ENCODE measurements at places on chromosomes 2 and 18. TPM values are rescaled to one million over a fixed set of nuclear protein-coding genes. Genes with fewer than 3 reads are reported as not detected.

Gene COLEC11
- total RNA-seq = 0.21 TPM

Gene LYG2
- total RNA-seq = not detected

Gene SH2D6
- total RNA-seq = 3.2 TPM

Gene TSPYL6
- total RNA-seq = not detected

Gene COL6A3
- total RNA-seq = 17.3 TPM

Gene RRM2
- 222 TPM for total RNA-seq

Gene GCG
- total RNA-seq = not detected

Gene PKP4
- total RNA-seq = 41.3 TPM

Gene ATIC
- total RNA-seq = 237 TPM

Gene KHK
- total RNA-seq = 12.9 TPM

Gene CNTNAP5
- not detected for total RNA-seq

Gene TDRD15
- total RNA-seq = not detected

Gene UGT1A3
- total RNA-seq = not detected

Gene RHOB
- total RNA-seq = 17.5 TPM

Gene MPP4
- not detected for total RNA-seq

Gene CLEC4F
- total RNA-seq = not detected

Gene PROKR1
- total RNA-seq = not detected

Gene TRIM43
- total RNA-seq = not detected

Gene MC5R
- not detected for total RNA-seq

Gene PPP1R1C
- not detected for total RNA-seq

Gene PAX8
- 3.0 TPM for total RNA-seq

Gene FN1
- total RNA-seq = 0.60 TPM

Gene SPRED2
- 4.3 TPM for total RNA-seq

Gene MROH2A
- not detected for total RNA-seq

Gene RNF149
- total RNA-seq = 30.9 TPM

Gene OSR1
- not detected for total RNA-seq

Gene TMEM178A
- total RNA-seq = 1.5 TPM

Gene FTCDNL1
- total RNA-seq = 2.2 TPM

Gene MGAT5
- 16.2 TPM for total RNA-seq

Gene LTBP1
- 0.50 TPM for total RNA-seq

Gene PLEKHB2
- total RNA-seq = 53.8 TPM

Gene AAK1
- total RNA-seq = 137 TPM

Gene MEP1B
- not detected for total RNA-seq

Gene EDAR
- total RNA-seq = 1.4 TPM

Gene RPRM
- total RNA-seq = not detected

Gene CXCR2
- 0.48 TPM for total RNA-seq

Gene RSAD2
- total RNA-seq = 17.8 TPM

Gene RAMP1
- total RNA-seq = 1.8 TPM

Gene FBXO36
- 2.1 TPM for total RNA-seq

Gene TMEM37
- not detected for total RNA-seq

Gene HTR2B
- total RNA-seq = not detected

Gene C2orf78
- total RNA-seq = not detected

Gene KIF1A
- total RNA-seq = 28.8 TPM

Gene EMX1
- total RNA-seq = 0.50 TPM

Gene GAL3ST2
- total RNA-seq = 0.82 TPM

Gene YES1
- total RNA-seq = 15.3 TPM

Gene DNAJC5G
- 0.31 TPM for total RNA-seq

Gene RAB17
- 0.09 TPM for total RNA-seq

Gene SCN7A
- not detected for total RNA-seq

Gene OTOF
- total RNA-seq = 1.6 TPM

Gene GTF2A1L
- total RNA-seq = not detected

Gene PREB
- total RNA-seq = 35.5 TPM

Gene DOK6
- total RNA-seq = not detected

Gene EN1
- total RNA-seq = not detected

Gene GMCL1
- 23.7 TPM for total RNA-seq

Gene TEX51
- total RNA-seq = not detected

Gene REG3A
- total RNA-seq = not detected

Gene FARP2
- 30.8 TPM for total RNA-seq

Gene KANSL1L
- total RNA-seq = 7.8 TPM

Gene ATG16L1
- 26.0 TPM for total RNA-seq

Data from activated T-cell treated with anti-CD3 and anti-CD28 coated beads, Interleukin-2, amount 50 U/mL, for 72 hours (primary cell).